ENCODE measurements at places on chromosomes 7 and 10. TPM values are rescaled to one million over a fixed set of nuclear protein-coding genes. Genes with fewer than 3 reads are reported as not detected.

The HOGA1 gene
- 1.3 TPM for total RNA-seq

The CLRN3 gene
- not detected for total RNA-seq

DNA sequence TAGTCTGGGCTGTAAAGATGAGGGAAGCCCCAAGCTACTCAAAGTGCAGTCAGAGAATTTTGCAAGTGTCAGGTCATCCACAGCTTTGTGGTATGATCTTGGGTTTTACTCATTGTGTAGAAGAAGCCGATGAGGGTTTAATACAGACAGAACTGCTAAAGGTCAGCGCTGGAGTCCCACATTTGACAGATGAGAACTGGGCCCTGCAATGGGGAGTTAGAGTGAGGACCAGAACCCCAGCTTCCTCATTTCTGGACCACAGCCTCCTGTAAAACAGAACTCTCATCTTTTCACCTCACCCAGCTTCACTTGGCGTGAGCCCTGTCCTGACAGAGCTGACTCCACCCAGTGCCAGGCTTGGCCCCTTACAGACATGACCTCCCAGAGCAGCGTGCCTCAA, 20.1 kb downstream of the LRRC20 start:
- no peak for DNase-seq

The NKX2-3 gene
- total RNA-seq = not detected

DNA sequence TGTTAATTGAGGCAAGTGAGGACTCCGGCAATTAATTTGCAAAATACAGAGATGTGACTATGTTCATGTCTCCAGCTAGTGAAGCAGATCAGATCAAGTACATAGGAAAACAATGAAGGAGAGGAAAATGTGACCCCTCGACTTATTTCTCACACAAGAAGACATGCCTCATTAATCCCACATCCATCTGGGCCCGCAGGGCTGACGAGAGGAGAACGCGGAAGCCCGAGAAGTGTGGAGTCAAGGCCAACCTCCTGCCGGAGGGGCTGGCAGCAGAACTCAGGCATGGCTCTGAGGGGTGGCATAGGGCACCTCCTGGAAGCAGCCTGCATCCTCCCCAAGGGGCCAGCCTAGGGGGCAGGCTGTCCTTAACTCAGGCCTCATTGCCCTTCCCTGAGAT, 54.4 kb downstream of the ZNF503 start:
- no peak for DNase-seq

- DNase-seq = no peak
Observed at GRCh38 chr10:6328699-6329423, 126.1 kb downstream of the PFKFB3 start.

DNA sequence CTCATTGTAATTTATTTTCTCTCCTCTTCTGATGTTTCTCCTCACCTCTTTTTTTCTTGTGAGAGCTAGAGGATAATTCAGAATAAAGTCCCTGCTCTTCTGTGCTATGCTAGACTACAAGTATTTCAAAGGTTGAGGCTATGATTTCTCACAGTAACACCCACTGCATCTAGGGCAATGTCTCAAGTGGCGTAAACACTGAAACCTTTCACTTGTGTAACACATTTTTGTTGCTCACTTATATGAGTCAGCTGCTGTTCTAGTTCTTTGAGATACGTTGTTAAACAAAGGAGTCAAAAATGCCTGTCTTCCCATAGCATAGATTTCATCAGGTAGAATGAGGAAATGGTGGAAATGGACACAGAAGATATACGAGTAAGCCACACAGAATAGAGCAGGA, 305.1 kb upstream of the PITRM1 start:
- no peak for DNase-seq

DNA sequence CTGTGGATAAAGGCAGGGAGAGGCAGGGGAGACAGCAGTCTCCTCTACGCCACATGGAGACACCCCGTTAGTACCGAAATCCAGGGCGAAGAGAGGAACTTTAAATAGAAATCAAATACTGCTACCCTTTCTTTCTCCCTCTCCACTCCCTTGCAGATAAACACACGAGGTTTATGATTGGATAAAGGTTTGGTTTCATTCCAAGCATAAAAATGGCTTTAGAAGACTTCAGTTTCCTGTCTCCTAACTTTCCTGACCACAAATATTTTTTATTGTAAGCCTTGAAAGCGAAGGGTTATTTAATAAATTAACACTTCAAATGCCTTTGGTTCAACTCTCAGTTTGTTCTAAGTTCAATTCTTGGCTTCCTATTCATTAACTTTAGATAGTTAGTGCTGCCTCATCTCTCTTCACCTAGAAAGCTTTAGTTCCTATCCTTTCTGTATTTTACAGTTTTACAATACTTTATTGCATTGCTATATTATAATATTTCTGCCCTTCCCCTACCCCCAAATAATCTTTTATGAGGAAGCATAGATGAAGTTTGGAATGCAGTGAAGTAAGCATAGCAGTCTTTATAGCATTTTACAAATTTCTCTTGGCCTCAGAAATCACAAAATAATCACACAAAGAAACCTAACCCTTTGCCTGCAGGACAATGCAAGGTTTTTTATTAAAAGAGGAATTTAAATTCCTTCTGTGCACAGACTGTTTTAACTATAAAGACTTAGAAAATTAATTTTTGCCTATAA, 31.5 kb upstream of the ARID5B start:
- DNase-seq = no peak

- no peak for DNase-seq
Observed at GRCh38 chr10:78357141-78358063, 323.7 kb downstream of the RPS24 start.

GRCh38 chr7:43764039-43764761, 5.7 kb downstream of the BLVRA start:
- DNase-seq = peak; percentile 56

GRCh38 chr10:65348637-65349036, 1577.2 kb upstream of the LRRTM3 start:
- no peak for DNase-seq

The EN2 gene
- total RNA-seq = not detected

The ADIRF gene
- total RNA-seq = 790 TPM

DNA sequence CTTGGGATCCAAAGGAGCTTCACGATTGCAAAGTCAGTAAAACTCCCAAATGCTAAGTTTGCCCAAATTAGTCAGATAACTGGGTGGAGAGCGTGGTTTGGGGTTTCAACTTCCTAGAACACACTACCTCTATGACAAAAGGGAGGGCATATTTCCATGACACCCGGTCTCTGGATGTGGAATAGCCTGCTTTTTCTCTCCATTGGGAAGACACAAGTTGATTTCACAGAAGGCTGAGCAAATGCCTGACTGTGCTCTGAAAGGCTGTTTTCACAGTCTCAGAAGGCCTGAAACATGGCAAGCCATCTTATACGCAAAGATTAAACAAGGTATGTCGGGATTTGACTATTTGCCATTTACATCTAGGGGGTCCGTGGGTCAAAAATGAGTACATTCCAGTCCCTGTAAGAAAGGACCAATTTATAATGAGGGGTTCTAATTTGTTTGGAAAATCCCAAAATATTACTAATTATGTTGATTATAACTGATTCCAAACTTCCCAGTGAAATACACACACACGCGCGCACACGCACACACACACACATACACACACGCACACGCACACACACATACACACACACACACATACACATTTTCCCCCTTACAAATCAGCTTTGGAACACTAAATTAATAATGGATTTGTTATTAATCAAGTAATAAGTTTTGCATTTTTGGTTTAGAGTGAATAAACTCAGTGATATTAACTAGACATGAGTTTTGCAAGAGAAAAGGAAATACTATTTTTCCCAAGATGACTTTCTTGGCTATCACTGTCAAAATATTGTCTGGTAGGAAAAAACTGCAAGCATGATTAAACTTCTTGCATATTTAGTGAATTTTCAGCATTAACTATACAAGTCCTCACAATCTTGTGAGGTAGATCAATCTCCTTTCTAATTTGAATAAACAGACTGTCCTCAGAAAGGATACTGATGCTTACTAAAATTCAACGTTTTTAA, 105.0 kb downstream of the PRTFDC1 start:
- DNase-seq = no peak

The FANK1 gene
- 6.3 TPM for total RNA-seq

DNA sequence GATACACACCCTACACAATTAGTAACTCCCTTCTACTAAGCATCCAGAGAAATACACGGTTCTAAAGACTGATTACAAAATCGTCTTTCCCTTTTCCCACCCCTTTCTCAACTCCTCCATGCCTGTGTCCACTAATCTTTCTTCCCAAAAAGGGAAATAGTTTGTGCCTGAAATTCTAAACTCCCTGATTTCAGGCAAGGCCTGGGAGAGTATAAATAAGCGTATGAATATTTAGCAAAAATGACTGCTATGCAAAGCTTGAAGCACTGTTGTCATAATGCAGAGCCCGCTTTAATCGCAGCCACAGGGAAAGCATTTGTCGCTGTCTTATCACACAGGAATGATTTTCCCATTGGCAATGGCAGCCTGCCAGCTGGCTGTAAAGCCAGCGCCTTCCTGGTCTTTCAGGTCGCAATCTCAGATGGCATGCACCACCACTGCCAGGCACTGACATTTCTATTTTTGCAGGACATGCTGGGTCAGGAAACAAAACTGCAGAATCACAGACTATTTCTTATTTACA, 142.9 kb upstream of the PCGF5 start:
- DNase-seq = peak; percentile 75

GRCh38 chr10:70404036-70404786, at the start of gene EIF4EBP2:
Gene EIF4EBP2, plus strand, starts transcription at chr10:70404145. Its CDS starts 257 bp downstream, at chr10:70404402.
- peak; percentile 100 for DNase-seq

DNA sequence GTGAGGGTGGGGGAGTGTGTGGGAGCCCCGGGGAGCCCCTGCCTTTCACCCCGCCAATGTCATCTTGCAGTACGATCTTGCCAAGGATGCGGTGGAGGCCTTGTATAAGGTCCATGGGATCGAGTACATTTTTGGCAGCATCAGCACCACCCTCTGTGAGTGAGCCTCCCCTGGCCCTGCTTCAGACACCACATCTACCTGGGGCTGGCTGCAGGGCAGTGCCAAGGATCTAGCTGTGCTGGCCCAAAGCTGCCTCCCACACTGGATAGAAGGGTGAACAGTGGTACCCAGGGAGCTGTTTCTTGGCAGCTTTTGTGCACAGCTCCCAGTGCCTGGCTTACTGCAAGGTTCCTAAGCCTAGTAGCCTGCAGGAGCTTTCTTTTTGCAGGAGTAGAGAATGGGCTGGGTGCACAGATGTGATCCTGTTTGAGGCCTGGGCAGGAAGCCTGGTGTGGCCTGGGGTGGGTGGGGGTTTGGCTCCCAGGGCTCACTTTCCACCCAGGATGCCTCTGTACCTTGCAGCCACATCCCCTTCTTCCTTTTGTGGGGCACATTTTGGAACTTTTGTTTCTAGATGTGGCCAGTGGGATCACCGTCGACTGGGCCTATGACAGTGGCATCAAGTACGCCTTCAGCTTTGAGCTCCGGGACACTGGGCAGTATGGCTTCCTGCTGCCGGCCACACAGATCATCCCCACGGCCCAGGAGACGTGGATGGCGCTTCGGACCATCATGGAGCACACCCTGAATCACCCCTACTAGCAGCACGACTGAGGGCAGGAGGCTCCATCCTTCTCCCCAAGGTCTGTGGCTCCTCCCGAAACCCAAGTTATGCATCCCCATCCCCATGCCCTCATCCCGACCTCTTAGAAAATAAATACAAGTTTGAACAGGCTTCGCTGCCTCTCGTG, 12.2 kb upstream of the CPA1 start:
- DNase-seq = no peak

The RET gene
- total RNA-seq = 0.42 TPM

GRCh38 chr7:80771523-80771922, 133.1 kb downstream of the CD36 start:
- no peak for DNase-seq
